K562 (cell line): ENCODE measurements at places on chromosomes 4 and X.

- no peak for DNase-seq
These were observed 74.2 kb upstream of the CT45A1 start for GRCh38 chrX:135639066-135639780.

DNA sequence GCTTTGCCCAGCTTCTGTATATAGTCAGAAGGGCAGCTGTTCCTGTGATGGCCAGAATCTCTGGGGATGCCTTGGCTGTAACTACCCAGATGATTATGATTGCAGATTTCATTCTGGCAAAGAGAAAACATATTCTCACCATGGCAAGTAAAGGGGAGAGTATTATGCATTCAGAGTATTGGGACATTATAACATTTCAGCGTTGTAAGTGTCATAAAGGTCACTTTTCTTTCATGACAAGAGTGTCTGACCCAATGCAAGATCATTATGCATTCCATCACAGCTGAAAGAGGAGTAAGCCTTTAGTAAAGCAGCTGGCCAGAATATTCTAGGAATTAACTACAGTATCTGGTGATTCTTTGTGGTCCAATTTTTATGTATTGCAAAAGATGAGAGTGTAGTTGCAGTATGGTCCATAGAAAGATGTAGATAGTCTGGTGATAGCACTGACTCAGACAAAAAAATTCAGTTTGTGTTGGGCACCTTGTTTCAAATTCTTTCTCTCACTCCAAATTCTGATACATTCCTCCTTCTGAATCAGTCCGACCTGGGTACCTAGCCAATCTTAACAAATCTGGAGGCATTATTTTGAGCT, 2366.3 kb downstream of the PCDH7 start:
- DNase-seq = no peak

DNA sequence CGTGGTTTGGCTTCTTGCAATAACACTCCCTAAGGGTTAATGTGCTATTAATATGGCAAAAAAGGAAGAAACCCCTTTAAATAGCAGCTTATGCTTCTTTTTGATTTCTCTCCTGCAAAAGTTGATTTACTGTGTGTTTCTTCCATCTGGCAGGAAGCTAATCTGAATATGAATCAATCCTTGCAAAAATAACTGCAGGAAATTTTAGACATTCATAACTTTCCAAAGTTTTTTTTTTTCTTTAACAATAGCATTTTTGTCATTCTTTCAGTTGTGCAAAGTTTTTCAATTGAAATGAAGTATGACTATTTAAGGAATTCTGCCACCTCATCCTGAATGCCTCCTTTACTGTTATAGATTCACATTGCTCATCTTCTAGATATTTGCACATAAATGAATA, 115.6 kb downstream of the SPANXA1 start:
- no peak for DNase-seq

- no peak for DNase-seq
These were observed 12.6 kb upstream of the HSFX2 start for GRCh38 chrX:149607699-149608098.
